ENCODE measurements at places on chromosomes 7 and 10.

DNA sequence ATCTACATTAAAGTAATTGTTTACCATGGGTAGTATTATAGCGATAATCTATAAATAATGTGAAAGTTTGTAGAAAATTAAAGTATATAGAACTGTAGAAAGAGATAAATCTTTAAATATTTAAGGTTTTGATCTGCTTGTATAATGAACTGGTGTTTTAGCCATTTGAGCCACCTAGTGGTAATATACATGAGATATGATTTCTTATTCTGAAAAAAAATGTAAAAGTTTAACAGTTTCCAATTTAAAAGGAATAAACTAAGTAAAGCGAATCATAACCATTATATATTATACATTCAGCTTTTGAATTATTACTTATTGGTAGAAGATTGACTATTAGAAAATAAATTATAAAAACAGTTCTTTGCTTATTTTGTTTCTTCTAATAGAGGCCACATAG, 91.2 kb downstream of the OTUD1 start:
- DNase-seq, result no peak

DNA sequence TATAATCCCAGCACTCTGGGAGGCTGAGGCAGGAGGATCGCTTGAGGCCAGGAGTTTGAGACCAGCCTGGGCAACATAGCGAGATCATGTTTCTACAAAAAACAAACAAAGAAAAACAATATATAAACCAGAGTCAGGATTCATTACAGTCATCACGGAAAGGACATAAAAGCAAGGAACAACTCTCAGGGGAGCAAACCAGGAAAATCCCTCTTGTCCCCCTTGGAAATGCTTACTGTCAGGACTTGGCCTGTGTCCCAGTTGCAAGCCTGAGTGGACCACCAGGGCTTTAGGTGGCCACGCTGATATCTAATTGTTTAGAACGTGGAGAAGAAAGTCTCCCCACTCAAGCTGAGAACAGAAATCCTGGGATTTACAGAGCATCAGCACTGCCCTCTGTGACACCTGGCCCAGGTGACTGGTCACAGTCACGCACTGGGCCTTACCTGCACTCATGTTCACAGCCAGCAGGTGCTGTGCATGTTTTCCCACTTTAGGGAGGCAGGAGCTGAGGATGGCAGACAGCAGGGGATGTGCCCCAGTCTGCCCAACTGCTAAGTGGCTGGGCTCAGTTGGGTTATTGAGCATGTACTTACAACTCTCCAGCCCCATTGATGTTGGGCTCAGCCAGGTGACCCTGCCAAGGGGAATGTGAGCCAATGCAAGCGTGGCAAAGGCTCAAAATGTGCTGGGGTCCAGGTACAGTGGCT, 60.9 kb downstream of the TMEM130 start:
- DNase-seq, result no peak

GRCh38 chr10:44424957-44425356, 40.1 kb upstream of the CXCL12 start:
- no peak for DNase-seq

DNA sequence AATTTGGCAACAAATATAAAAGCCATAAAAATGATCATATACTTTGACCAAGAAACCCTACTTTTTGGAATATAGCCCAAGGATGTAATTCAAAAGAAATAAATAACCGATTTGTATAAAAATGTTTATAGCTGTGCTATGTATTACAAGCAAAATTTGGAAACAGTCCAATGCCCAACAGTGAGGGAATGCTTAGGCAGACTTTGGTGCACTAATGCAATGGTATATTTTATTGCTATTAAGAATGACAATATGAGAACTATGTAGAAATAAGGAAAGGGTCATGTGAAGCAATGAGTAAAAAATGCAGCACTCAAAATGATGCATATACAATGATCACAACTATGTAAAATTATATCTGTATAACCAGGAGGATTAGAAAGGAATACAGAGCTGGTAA, 273.8 kb upstream of the HPS1 start:
- DNase-seq, result no peak

DNA sequence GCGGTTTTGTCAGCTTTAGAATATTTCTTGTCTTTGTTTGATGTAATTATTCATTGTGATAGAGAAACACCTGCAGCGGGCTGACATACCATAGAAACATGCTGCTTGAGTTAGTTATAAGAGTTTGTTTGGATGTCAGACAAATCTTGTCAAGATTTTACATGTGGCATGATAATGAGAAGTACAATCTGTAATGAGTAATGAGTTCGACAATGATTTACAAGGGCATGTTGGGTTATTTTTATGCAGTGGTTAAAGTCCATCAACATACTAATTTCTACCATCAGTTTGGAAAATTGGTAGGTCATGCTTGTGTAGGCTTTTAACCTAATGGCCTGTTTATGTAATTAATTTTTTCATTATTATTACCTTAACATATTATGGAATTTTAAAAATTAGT, 31.3 kb downstream of the FZD1 start:
- DNase-seq, result no peak

DNA sequence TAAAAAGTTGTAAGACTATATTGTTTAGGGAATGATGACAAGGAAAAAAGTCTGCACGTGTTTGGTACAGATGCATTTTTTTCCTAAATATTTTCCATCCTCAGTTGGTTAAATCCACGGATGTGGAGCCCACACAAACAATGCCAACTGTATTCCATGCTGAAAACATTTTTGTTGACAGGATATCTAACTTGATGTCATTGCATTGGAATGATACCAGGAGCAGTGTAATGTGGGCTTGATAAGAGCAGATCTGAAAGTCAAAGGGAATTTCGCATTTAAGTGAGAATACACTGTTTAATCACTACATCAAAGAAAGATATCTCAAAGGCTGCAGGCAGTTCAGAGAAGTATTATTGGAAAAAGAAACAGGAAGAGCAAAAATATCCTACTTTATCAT, 49.5 kb upstream of the TMEM140 start:
- DNase-seq, result no peak

GRCh38 chr7:17679458-17679857, 260.8 kb downstream of the SNX13 start:
- no peak for DNase-seq

GRCh38 chr10:75803121-75803520, 371.7 kb downstream of the LRMDA start:
- no peak for DNase-seq

- no peak for DNase-seq
Observed at GRCh38 chr10:95467162-95467599, 94.0 kb downstream of the SORBS1 start.

DNA sequence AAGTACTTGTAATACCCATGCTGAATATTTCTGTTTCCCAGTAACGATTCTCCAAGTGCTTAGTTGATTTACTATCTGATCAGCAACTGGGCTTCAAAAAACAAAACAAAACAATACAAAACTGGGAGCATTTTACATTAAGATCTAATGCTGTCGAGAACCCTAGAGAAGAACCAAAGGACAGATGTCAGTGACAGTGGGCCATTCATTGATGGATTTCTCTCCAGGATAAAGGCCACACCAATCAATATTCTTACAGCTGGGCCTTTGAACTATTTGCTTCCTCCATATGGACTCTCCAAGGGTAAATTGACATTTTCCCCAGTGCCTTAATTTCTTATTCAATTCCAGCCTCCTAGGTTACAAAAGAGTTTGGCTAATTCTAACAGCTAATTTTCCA, 217.5 kb downstream of the ADAM12 start:
- no peak for DNase-seq

DNA sequence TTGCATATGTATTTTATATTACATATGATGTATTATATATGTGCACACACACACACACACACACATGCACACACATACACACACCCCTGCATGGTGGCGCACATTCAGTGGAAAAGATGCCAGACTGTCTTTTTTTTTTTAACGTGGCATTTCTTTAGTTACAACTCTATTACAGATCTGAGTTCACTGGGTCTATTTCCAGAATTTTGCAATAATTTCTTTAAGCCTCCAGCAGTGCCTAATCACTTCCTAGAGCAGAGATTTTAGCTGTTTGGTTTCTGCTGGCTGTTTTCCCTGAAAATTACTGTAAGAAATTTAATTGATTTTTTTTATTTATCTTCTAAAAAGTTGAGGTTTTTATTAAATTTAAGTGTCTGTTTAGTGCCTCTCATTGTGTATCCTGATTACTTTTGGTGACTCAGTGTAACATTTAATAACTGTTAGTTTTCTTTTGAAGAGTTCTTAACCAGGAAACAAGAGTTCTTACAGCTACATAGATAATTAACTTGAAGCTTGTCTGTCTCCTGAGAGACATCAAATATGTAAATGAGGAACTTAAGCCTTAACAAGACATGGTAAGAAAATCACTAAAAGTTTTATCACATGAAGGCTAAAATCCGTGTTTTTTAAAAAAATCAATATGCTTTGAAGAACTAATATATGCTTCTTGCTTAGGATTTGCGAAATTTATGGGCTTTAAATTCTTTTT, 232.0 kb downstream of the MDFIC start:
- no peak for DNase-seq

- DNase-seq, result no peak
Observed at GRCh38 chr10:7649673-7650300, 17.0 kb downstream of the ITIH5 start.

DNA sequence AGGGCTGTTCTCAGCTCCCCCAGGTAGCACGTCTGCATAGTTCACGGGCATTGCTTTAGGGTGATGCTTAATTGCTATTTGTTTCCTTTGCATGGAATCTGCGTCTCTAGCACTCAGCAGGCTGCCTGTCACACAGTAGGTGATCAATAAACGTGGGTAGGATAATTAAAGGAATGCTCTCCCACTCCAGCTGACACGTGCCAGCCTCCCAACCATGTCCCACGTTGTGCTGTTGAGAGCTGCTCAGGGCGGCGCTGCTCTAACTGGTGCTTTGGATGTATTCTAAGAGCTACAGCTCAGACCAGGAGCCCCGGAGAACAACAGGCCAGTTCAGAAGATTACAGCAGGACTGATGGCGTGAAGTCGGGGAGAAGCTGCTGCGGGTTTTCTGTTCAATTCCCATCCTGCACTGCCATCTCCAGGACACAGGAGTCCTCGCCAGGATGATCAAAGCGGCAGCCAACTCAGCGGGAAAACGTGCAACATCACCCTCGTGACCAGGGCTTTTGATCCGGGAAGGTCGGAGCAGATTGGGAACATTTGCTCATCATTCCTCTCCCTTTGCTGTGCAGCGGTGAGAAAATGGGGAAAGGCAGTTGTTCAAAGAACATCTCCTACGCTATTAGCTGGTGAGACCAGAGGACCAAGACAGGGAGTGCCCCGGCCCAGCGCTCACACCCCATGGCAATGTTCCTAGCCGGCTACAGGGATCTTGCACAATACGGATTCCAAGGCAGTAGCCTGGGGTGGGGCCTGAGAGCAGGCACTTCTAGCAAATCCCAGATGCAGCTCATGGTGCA, 50.5 kb upstream of the FOXK1 start:
- DNase-seq, result no peak

DNA sequence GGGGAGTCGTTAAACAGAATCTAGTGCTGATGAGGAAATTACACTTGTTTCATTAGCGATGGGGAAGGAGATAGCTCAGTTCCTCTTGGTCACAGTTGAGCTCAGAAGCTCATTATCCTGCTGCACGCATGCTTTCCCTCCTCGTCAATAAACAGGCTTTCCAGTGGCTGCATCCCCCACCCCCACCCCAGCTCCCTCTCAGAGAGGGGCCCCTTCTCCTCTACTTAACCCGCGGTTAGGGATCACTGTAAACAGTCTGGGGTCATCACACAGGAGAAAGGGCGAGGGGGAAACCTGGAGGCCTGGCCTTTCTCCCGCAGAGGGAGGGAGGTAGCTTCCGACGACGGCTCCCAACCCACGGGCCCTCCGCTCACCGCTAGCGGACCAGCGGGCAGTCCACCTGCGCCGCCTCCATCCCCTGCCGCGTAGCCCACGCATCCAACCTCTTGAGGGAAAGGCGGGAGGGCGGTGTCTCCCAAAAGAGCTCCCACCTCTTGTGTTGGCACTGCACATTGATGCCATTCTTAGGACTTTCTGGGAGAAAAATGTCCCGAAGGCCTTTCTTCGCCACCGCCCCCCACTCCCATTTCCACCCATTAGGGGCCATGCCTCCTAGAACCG, 80.8 kb downstream of the PAX2 start:
- DNase-seq, result no peak

- DNase-seq, result no peak
Observed at GRCh38 chr10:94631077-94631875, 52.3 kb upstream of the CYP2C18 start.

GRCh38 chr10:79266543-79267312, 80.5 kb upstream of the PPIF start:
- DNase-seq, result no peak

DNA sequence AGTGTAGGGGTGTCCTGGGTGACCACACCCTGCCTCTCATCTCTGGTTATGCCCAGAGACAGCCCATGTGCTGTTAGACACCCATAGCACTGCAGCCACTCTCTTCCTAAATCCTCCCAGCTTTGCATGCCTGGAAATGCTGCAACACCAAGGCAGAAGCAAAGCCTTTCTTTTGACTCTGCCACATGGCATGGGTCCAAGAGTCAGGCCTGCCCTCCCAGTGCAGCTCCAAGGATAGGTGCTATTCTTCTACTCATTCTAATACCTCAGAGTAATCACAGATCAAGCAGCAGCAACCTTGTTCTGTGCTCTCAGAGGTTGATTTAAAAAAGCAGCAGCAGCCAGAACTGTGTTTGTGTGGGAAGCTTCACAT, 23.4 kb downstream of the FRMPD2 start:
- no peak for DNase-seq

DNA sequence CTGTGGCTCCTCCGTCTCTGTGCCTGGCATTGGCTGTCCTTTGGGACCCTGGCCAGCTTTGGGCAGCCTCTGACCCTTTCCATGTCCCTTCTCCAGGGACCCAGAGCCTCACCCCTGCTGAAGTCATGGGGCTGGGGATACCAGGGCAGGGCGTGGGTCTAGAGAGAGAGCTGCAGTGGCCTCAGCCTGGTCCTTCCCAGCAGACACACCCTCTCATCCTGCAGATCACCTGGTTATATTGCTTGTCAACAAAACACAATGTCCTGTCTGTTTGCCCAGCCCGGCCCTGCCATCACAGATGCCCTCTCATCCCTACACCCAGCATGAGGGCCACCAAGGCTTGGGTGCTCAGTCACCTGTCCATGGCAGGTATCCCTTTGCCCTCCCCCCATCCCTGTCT, 1.8 kb downstream of the MUC17 start:
- DNase-seq, result no peak

GRCh38 chr10:93218386-93218785, 144.7 kb downstream of the CYP26A1 start:
- no peak for DNase-seq

GRCh38 chr7:91251877-91252276, 12.4 kb upstream of the FZD1 start:
- no peak for DNase-seq

GRCh38 chr10:219731-220472, 84.6 kb downstream of the ZMYND11 start:
- no peak for DNase-seq

- no peak for DNase-seq
Observed at GRCh38 chr7:50653126-50653864, 88.1 kb upstream of the DDC start.

GRCh38 chr10:98492763-98493162, 46.0 kb upstream of the HPS1 start:
- DNase-seq, result no peak

- no peak for DNase-seq
Observed at GRCh38 chr7:13540429-13540828, 449.0 kb downstream of the ETV1 start.
